ENCODE measurements at places on chromosomes 1 and 21.
A peak's percentile ranks its signal among the peaks of the same experiment; 100 is the strongest.

- no peak for DNase-seq
Measured at GRCh38 chr1:113434081-113434873, 44.0 kb downstream of the MAGI3 start.

GRCh38 chr1:211648980-211649934, 26.2 kb downstream of the NEK2 start:
- DNase-seq = peak; percentile 36

GRCh38 chr1:100428160-100428559, 75.9 kb downstream of the CDC14A start:
- no peak for DNase-seq

GRCh38 chr1:203408486-203409481, 57.9 kb upstream of the FMOD start:
- DNase-seq = no peak

GRCh38 chr21:44529011-44529421, 11.0 kb downstream of the KRTAP10-1 start:
- DNase-seq = no peak

GRCh38 chr1:156283521-156283920, 604 bp upstream of the TMEM79 start:
- DNase-seq = no peak

DNA sequence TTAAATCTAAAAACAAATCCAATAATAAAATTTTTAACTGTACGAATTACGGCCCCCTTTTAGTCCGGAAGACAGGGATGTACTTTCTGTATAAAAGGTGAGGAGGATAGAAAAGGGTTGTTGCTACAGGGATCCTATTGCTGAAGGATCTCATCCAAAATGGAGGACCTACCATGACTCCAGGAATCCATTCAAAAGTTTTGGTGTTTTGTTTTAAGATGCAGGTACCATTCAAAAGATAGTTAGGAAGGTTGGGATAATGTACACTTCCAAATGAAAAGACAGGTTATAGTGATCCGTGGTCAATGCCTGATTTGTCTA, 1.3 kb upstream of the ENAH start:
- no peak for DNase-seq

DNA sequence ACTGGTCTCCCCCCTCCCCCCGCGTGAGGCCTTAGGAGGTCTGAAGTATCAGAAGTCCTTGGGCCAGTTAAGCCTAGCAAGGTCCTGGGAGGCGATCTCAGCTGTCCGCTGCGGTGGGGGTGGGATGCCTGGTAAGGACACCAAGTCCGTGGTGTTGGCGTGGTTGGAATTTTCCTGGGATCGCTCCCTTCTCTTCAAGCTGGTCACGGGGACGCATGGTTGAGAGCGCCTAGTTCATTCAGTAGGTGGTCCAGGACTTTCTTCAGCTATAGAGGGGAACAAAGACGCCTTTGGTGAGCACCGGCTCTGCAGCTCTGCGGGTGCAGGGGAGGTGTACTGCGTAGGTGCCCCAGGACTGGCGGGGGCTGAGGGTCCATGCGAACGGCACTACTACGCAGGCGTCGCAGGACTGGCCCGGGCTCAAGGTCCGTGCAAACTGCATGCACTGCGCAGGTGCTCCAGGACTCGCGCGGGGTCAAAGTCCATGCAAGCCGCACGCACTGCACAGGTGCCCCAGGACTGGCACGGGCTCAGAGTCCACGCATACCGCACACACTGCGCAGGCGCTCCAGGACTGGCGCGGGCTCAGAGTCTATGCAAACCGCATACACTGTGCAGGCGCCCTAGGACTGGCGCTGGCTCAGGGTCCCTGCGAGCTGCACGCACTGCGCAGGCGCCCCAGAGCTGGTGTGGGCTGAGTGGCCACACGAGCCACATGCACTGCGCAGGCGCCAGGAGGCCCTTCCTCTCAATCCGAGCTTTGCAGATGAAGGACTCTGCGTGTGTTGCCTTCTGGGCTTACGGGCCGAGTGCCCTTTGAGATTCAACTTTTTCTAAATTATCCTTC, 36.6 kb upstream of the HMGN1 start:
- peak; percentile 75 for DNase-seq

- peak; percentile 25 for DNase-seq
Measured at GRCh38 chr1:183593356-183593755, 3.1 kb upstream of the NCF2 start.

All from activated CD4-positive, alpha-beta memory T cell treated with anti-CD3 and anti-CD28 coated beads for 36 hours (primary cell).